ENCODE measurements at places on chromosomes 2 and 18. TPM values are rescaled to one million over a fixed set of nuclear protein-coding genes. Genes with fewer than 3 reads are reported as not detected.
A peak's percentile ranks its signal among the peaks of the same experiment; 100 is the strongest.

- DNase-seq = no peak
These were observed 89.0 kb upstream of the SERTAD2 start for GRCh38 chr2:64742678-64743077.

DNA sequence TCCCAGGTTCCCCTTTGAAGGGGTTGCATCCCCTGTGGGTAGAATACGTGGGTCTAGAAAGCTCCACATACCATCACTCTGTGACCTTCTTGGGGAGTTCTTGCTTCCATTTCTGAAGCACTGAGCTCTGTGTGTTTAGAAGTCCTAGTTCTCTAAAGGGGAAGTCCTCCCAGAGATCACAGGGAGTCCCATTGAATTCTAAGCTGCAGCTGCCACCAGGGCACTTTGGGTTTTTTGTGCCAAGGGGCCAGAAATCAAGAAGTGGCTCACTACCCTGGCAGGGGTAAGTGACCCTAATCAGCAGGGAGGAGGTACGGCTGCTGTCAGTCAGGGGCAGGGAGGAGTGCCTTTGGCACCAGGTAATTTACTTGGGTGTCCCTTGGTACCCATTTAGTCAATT is 70.9 kb downstream of the EHD3 start:
- no peak for DNase-seq

- no peak for DNase-seq
These were observed 672.2 kb downstream of the BCL11A start for GRCh38 chr2:59881218-59881617.

GRCh38 chr2:11867926-11868325 is 121.5 kb downstream of the LPIN1 start:
- no peak for DNase-seq

DNA sequence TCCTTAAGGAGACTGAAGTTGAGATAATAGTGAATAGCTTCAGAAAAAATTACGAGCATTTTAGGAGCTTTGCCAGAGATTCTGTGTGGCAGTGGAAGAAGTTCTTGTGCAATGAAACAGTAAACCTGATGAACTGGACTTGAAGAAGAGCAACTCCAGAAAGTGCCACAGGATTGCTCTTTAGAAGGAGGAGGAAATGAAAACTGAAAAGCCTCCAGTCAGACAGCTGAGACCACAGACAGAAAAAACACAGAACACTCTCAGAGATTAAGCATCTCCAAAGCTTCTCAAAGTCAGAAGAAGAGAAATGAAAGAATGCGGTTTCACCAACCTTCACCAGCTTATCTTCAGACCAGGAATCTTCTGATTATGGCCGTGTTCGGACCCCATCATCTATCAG is 329.7 kb upstream of the CNTNAP5 start:
- DNase-seq = no peak

GRCh38 chr2:55530539-55531081 is 11.1 kb downstream of the CFAP36 start:
- DNase-seq = no peak

DNA sequence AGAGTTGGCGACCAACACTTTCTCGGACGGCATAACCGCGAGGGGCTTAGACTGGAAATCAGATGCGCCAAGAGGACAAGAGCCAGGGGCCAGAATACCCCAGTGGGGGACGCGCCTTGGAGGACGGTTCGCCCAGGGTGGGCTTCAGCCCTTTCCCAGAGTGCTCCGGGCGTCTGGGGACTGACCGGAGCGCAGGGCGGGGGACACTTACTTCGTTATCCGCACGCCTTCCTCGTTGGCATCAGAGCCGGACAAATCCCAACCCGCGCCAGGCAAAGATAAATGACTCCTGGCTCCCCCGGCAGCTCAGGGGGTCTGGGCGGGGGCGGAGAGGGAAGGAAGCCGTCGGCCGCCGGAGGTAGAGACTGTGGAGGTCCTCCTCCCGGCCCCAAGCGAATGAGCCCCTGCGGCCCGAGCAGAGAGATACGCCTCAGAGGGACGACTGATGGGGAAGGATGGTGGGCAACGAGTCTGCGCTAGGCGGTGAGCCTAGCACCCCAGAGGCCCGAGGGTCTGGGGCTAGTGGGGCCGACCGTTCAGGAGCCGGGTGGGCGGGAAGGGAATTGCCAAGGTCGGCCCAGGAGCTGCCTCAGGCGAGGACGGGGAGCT is 4.7 kb upstream of the SATB2 start:
- no peak for DNase-seq

GRCh38 chr2:126976721-126977328 is 78.1 kb downstream of the TEX51 start:
- no peak for DNase-seq

The CRYBA2 gene
- not detected for total RNA-seq

DNA sequence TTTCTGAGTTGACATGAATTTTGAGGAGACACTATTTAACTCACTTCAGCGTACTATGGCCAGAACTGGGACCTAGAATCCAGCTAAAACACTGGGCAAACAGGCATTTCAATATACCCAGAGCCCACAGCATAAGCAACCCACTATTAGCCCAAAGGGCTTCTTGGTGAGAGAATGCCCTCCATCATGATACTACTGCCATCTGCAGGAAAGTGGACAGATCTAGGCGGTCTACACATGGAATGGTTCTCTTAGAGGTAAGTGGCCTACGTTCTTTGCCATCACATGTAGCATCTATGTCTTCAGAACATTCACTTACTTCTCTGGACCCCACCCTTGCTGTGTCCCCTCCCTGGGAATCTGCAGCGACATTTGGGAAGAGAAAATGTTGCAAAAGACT is 181.3 kb upstream of the LINC00305 start:
- no peak for DNase-seq

The RBM44 gene
- 0.63 TPM for total RNA-seq

The AAK1 gene
- 71.7 TPM for total RNA-seq

DNA sequence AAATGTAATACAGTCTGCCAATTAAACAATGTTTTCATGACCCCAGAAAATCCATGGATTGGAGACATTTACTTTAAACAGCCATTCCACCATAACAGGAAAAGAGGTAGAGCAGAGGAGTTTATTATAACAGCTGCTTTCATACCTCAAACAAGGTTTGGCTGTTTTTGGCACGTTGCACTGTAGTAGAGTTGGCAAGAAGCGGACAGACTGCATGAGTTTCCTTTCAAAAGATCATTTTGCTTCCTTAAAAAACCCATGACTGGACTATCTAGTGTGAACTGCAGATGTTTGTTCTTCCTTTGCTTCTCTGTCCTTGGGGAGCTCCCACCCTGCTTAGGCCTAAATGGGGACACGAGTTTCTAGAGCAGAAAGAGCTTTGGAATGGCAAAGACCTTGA is 108.5 kb upstream of the THOC1 start:
- no peak for DNase-seq

The SIX2 gene
- not detected for total RNA-seq

- DNase-seq = no peak
These were observed 182.2 kb downstream of the GLI2 start for GRCh38 chr2:120917886-120918285.

- no peak for DNase-seq
These were observed 7.2 kb upstream of the NEU4 start for GRCh38 chr2:241801611-241802420.

- DNase-seq = no peak
These were observed 124.9 kb downstream of the TNS1 start for GRCh38 chr2:217877866-217878265.

The STON1 gene
- 0.89 TPM for total RNA-seq

The SPP2 gene
- not detected for total RNA-seq

- DNase-seq = peak; percentile 58
These were observed 2.5 kb downstream of the IGFBP5 start for GRCh38 chr2:216692636-216693413.

DNA sequence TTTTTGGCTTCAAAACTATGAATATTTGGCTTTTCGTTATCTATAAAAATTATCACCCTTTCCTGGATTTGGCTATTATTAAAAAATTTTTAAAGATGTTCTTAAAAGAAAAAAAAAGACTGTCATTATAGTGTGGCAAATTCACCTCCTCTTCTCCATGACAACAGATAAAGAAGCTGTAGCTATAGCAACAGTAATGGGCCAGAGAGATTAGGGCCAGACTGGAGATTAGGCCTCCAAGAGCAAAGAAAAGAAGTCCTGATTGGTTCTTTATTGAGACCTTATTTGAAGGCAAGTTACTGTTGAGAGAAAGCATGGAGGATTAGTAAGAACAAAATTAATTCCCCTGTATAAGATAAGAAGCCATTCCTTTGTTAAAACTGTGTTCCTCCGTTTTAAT is 812.5 kb downstream of the DCC start:
- no peak for DNase-seq

DNA sequence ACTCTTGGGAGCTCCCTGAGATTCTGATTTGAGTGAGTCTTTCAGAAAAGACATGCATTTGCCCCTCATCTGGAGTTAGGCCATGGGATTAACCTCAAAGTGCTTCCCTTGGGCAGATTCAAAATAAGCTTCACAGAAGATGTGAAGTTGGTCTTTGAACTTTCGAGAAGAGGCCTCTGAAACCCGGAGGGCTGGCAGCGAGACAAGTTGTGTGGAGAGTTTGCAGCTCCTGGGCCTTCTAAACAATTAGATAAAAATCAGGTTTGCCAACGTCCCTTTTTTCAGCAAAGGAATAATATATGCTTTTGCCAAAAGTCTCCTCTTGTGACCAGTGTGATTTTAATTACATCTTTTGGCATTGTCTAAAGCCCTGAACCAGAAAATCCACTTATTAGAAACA is 489.7 kb downstream of the SOX11 start:
- DNase-seq = no peak

The CABLES1 gene
- 8.0 TPM for total RNA-seq

- no peak for DNase-seq
These were observed at the start of gene BCL11A for GRCh38 chr2:60553495-60554073. BCL11A (minus strand) TSS chr2:60553654; CDS start chr2:60553270, 384 bp downstream.

The TBR1 gene
- not detected for total RNA-seq

The EMILIN1 gene
- total RNA-seq = 0.89 TPM

DNA sequence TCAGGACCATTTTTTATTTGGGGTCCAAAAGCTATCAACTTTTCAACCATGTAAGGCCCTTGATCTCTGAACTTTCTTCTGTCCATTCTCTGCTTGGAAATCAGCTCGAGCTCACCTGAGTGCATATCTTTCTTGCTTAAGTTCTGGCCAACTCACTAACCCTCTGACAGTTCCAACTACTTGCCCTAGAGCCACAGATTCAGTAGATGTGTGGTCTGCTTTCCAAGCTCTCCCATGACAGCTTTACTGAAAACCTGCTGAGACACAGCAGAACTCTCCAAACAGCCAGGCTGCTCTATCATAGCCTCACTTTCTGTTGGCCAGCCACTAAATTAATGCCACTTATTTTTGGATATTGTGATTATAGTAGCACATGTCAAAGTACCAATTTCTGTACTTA is 21.2 kb upstream of the IKZF2 start:
- DNase-seq = no peak

The PSME4 gene
- 49.9 TPM for total RNA-seq

DNA sequence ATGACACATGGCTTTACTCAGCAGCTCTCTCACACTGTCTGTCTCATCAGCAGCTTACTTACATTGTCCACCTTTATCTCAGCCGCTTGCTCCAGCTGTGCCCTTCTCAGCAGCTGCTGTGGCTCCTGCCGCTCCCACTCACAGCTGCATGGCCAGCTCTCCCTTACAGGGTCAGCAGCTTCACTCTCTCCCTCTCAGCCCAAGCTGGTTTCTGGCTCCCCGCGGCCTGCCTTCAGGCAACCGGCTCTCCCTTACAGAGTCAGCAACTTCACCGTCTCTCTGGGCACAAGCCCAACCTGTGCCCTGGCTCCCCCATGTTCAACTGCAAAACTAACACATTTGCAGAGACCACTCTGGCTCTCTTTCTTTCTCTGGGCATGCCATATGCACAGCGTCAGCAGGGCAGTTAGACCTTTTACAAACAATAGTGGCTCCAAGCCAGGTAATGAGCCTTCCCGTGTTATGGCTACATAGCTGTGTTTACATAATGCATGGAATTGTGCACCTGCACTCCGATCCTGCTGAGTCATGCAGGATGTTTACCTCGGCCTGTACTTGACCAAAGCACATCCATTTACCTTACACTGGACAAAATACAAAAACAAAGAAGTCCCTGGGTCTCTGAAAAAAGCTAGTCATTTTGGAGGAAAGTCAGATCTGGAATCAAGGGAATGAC is 167.3 kb downstream of the DOK6 start:
- DNase-seq = no peak

The ALPP gene
- not detected for total RNA-seq

The TRPM8 gene
- total RNA-seq = not detected

GRCh38 chr2:191927319-191927867 is 80.5 kb upstream of the CAVIN2 start:
- DNase-seq = no peak

The SP140 gene
- total RNA-seq = 111 TPM

The FEV gene
- total RNA-seq = not detected

DNA sequence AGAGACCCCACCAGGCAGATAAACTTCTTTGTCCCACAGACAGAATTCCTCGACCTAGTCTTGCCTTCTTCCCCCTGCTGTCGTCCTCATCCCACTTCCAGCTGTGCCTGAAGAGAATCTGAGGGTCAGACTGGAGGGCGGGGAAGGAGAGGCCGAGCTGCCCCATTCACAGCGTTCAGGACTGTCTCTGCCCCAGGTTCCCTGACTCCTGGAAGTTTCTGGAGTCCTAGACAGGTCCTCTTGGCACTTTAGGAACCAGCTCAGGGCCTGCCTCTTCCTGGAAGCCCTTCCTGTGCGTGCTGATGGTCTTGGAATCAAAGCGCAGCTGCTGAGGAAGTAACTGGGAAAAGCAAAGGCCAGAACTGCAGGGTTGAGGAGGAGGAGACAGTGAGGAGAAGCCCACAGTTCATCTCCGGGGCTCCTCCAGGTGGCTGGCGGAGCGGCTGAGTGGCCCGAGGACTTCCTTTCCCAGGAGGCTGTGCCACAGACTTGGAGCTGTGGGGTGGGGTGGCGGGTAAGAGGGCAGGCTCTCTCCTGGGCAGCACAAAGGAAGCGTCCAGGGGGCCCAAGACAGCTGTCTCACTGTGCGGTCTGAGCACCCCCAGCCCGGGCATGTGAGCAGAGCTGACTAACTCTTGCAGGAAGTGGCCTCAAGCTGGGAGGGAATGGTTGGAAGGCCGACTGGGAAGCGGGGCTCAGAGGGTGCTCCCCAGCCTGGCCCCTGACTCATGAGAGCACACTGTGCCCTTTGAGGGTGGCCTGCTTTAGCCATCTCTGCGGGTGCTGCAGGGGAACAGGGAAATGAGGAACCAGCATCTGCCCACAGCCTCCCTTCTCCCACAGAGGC is 39.5 kb downstream of the SDC1 start:
- DNase-seq = no peak

The SLC40A1 gene
- 1.9 TPM for total RNA-seq

DNA sequence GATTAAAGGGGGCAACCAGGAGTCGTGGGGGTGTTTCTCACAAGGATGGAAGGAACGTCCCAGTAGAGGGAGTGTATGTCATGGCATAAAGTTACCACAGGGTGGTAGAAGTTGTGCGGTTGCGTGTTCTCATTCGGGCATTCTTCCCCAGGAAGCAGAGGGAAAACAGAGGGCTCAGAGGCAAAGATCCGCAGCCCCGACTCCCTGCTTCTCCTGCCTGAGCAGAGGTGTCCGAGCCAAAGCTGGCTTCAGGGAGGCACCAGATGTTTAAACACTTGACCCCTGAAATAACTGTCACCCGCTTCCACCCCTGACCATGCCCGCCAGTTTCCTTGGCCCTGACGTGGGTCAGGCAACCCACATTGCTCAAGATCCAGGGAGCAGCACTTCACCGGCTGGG is 83.7 kb downstream of the EN1 start:
- DNase-seq = no peak

GRCh38 chr2:234702731-234703225 is 205.9 kb upstream of the ARL4C start:
- no peak for DNase-seq

- DNase-seq = no peak
These were observed 18.9 kb upstream of the SERPINB11 start for GRCh38 chr18:63683890-63684289.

The WIPF1 gene
- 326 TPM for total RNA-seq

- DNase-seq = no peak
These were observed 2108.8 kb upstream of the PIK3C3 start for GRCh38 chr18:39846265-39846664.
